Endothelial cell of umbilical vein (primary cell): ENCODE measurements at places on chromosomes 16 and 17. TPM values are rescaled to one million over a fixed set of nuclear protein-coding genes. Genes with fewer than 3 reads are reported as not detected.

The P2RX1 gene
- not detected in 2 replicates for total RNA-seq

The MPP2 gene
- total RNA-seq: 1.2 and 1.6 TPM in 2 replicates

The SNX20 gene
- total RNA-seq: not detected in 2 replicates

The IKZF3 gene
- not detected in 2 replicates for total RNA-seq

The TMEM100 gene
- total RNA-seq: not detected in 2 replicates

GRCh38 chr17:1322480-1322879 is 43.0 kb downstream of the TRARG1 start:
- no peak for DNase-seq

GRCh38 chr17:81428121-81428515 is 32.9 kb downstream of the BAHCC1 start:
- DNase-seq: no peak

GRCh38 chr17:44910231-44911106 is 4.8 kb downstream of the GFAP start:
- DNase-seq: no peak

DNA sequence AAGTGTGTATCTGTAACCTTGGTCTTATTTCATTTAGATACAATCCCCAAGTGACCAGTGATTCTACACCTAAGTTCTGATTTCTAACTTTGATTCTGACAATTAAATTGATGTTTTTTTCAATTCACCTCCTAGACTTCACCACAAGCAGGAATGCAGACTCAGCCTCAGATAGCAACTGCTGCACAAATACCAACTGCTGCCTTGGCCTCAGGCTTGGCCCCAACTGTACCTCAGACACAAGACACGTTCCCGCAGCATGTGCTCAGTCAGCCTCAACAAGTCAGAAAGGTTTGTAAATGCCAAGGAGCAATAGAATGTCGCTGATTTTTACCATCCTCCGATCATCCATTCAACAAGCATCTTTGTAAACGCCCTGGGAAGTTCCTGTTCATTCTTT is 177.7 kb downstream of the MRTFB start:
- DNase-seq: no peak

GRCh38 chr17:31216031-31216751 is 80.8 kb downstream of the OMG start:
- DNase-seq: peak; percentile 68

DNA sequence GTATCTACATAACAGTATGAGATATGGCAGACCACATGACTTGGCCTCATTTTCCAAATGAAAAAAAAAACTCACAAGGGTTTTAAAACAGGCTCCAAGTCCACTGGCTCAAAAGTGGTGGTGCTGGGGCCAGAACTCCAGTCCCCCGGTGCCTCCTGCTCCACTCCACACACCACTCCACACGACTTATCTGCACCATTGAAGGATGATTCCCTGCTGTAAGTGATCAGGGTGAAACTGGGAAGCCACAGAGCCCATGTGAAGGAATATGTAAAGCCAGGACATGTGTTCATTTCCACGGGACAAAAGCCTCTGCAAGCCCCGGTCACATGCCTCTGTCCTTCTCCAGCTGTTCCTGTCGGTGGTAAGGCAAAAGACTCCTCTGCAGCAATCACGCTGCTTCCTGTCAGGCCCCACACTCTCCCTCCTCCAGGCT is 97.2 kb downstream of the ZNF18 start:
- DNase-seq: no peak

- DNase-seq: no peak
Measured at GRCh38 chr17:38602956-38603785, 2.6 kb downstream of the SRCIN1 start.

- DNase-seq: no peak
Measured at GRCh38 chr17:63503341-63503705, 19.8 kb upstream of the KCNH6 start.

- DNase-seq: no peak
Measured at GRCh38 chr17:69625474-69625873, 211.0 kb downstream of the MAP2K6 start.

- DNase-seq: peak; percentile 59
Measured at GRCh38 chr17:69501591-69502468, 87.3 kb downstream of the MAP2K6 start.

GRCh38 chr16:1258906-1259759 is 3.3 kb downstream of the TPSD1 start:
- DNase-seq: no peak

DNA sequence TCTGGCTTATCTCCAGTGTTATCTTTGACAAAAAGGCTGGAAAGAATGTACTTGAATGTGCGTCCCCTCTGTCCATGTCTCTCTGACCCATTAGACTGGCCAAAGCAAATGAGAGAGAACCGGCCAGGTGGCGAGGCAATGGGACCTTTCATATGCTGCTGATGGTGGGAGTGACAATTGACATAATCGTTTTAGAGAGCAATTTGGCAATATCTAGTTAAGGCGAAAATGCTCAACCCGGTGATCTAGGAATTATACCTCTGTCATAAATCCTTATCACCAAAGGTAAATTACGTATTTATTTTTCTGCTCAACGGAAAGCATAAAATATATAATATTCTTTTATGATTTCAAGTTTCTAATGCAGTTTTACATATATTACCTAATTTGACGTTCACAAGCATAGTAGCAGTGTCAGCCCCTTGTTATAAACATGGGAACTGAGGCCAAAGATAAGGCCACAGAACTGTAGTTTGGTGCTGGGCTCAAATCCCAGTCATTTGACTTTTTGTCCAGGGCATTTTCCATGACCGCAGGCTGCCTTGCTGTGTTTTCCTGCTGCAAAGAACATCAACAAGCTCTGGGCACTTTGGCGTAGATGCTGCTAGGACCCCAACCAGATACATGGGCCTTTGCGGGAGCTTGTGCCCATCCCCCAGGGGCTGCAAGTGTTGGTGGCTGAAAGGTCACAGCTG is 14.7 kb upstream of the SDK2 start:
- DNase-seq: no peak

- DNase-seq: no peak
Measured at GRCh38 chr17:27600471-27600870, 30.5 kb upstream of the LGALS9 start.
